ENCODE measurements at places on chromosomes 12 and 14. TPM values are rescaled to one million over a fixed set of nuclear protein-coding genes. Genes with fewer than 3 reads are reported as not detected.

The CATSPERB gene
- polyA plus RNA-seq = 0.93 TPM

The TMEM260 gene
- polyA plus RNA-seq = 19.7 TPM

DNA sequence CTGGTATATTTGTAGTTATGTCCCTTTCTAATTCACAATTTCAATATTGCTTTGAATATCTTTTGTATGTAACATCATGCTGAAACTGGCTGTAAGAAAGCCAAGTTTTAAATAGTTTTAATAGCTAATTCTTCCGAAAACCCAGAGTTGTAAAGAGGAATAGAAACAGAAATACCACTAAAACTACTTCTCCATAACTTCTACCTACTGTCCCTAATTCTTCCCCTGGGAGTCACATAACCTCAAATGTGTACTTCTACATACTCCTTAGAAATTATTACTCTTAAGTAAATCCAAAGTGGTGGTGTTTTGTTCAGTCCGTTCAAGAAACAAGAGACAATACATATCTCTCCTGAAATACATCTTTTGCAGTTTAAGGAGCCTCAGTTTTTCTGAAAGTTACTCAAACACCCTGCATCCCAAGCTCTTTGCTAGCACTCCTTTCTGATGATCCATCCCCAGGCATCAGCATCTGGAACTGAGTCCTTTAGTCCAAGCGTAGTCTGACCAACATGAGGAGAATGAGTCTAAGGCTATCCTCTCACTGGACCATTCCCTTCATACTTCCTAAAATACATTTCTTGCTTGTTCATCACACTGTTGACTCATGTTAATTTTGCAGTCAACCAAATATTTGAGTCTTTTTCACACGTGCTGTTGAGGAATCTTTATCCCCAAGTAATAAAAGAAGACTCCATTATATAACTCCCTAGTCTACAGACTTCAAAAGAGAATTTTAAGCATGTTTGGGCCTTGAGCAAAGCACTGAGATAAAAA is 214.3 kb upstream of the NUDT4 start:
- no peak for DNase-seq

The SPTB gene
- polyA plus RNA-seq = 1.7 TPM

GRCh38 chr12:82524641-82525040 is 162.1 kb upstream of the TMTC2 start:
- DNase-seq = no peak

The CPNE6 gene
- not detected for polyA plus RNA-seq

DNA sequence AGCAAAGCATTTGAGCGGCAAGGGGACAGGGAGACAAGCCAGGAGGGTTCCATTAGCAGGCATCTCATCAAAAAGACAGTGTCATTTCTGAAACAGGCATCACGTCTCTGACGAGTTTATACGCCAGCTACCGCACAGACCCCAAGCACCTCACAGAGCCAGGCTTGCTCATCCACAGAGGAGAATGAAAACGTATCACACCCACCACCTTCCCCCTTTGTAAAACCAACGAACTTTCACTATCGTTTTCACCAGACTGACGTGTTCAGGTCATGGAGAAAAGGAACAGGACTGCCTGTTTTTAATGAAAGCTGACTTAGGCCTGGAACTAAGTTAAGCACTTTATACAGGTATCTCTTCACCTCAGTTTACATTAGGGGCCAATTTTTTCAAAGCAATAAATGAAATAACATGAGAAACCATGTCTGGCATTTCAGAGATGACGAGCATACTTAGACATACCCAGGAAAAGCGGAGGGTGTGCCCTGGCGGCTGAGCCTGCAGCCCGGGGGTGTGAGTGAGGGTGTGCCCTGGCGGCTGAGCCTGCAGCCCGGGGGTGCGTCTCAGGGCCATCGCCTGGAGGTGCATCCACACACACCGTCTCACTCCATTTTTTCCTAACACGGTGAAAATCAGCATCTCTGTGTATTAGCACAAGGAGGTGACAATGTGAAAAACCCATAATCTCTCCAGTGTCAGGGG is 41.9 kb downstream of the STX2 start:
- DNase-seq = no peak

DNA sequence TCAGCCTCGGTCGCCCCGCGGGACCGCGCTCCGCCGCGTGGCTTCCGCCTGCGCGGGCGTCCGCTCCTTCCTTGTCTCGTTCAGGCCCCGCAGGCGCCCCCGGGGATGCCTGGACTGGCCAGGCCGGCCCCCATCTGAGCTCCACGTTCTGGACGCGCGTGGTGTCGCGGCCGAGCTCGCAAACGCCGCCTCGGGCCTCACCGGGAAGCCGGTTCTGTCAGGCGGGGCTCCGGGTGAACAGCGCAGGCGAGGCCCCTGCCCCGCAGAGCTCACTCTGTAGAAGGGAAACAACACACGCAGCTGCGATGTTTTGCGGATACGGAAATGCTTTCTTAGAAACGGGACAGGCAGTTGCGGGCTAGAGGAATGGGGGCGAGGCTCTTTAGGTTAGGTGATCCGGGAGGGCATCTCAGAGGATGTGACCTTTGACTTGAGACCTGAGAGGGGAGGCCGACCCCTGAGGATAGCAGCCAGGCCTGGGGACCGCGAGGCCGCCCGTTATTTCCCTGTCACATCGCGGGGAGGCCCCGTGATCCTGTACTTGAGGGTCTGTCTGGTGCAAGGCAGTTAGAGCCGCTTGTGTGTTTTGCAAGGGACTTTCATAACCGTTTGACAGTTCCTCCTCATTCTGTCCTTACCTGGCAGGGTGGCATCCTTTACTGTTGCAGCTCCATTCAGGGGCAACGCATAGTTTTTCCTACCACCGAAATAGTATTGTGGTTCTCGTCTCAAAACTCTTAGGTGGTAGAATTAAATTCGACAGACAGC is 584 bp downstream of the VRK1 start:
- peak; percentile 43 for DNase-seq

GRCh38 chr12:53452159-53453077 is 516 bp downstream of the PCBP2 start:
- peak; percentile 93 for DNase-seq

Measured in hepatocyte (in vitro differentiated cells).